ENCODE measurements at places on chromosomes 1 and 21.

- no peak for DNase-seq
These were observed 49.1 kb upstream of the SDC3 start for GRCh38 chr1:30957560-30958222.

DNA sequence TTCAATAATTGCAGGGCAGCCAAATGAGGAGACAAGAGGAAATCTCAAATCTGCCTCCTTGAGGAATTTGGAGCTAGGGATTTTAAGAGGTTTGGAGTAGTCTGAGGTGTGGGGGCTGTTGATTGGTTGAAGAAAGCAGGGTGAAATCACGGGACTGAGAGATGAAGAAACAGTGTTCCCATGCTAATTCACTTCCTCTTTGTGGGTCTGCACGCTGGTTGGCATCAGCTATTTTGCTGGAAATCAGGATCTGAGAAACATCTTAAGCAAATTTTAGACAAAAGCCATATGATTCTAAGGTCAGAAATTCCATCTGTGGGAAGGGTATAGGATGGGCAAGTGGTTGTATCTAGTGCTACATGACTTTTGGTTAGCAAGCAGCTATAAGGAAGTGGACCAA, 107.1 kb upstream of the PAXBP1 start:
- DNase-seq: no peak

- no peak for DNase-seq
These were observed 42.0 kb upstream of the PALMD start for GRCh38 chr1:99603699-99604560.

DNA sequence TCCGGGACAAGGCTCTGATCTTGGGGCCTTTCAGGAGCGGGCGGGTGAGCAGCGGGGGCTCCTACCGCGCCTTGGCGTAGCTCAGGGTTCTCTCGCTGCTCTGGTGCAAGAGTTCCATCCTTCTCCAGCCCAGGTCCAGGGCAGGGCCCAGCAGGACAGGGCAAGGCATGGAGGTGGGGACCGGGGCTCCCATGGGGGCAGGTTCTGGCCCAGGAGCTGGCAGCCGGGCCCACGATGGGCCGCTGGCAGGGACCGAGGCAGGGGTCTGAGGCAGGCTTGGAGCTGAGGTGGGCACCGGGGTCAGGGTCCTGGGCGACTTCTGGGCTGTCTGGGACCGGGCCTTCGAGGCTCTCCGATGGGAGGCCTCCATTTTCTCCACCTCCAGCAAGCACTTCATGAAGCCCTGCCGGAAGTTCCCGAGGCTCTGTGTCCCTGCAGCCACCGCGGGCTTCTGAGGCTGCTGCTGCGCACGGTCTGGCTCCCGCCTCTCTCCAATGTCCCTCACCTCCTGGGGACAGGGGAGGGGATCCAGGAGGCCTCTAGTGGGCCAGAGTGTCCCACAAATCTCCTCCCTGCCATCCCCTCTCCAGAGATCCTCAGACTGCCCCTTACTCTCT, 27.6 kb downstream of the SPATA21 start:
- DNase-seq: no peak

GRCh38 chr1:180360333-180361075, 130.4 kb downstream of the LHX4 start:
- no peak for DNase-seq

- DNase-seq: no peak
These were observed 27.1 kb upstream of the ZC3H11B start for GRCh38 chr1:219639876-219640577.
